ENCODE measurements at places on chromosomes 5 and 9.

DNA sequence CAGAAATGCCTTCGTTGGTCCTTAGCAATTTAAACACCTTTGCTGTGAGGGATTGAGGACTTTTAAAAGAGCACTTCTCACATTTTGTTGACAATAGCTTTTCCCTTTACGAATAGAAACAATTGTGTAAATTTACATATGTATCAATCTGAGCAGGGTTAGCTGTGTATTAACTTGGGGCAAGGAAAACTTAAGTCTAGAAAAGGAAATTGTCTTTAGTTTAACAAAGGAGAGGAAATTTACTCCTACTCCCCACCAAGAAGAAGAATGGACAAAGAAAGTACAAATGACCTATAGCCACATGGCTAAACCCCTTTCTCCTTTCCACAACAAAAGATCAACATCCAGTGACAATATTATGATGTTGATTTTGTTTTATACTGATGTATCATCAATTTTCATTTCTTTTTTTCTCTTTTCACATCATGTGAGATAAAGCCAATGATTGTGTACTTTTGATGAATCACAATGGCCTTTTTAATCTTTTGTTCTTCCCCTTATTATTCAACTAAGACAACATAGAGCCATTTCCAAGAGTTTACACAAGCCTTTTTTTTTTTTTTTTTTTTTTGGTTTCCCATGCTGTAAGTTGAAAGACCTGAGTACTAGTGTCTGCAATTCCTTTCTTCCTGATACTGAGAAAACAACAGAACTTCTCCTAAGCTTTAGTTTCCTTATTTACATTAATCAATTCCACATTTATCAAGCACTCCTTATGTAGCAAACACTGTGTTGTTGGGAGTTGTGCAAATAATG, 19.0 kb downstream of the FOXB2 start:
- no peak for DNase-seq

GRCh38 chr5:99590806-99591205, 662.0 kb upstream of the CHD1 start:
- no peak for DNase-seq

DNA sequence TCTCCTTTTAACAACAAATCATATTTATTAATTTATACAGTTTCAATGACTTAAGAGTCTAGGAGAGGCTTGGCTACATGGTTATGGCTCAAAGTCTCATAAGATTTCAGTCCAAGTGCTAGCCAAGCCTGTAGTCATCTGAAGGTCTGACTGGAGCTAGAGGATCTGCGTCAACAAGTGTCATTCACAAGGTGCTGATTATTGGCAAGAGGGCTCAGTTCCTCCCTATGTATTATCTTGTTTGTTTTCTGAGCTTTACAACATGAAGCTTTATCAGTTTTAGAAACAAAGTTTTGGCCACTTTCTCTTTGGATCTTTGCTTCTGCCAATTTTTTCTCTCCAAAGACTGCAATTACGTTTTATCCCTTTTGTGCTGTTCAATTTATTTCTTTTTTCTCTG, 94.7 kb downstream of the RICTOR start:
- no peak for DNase-seq

DNA sequence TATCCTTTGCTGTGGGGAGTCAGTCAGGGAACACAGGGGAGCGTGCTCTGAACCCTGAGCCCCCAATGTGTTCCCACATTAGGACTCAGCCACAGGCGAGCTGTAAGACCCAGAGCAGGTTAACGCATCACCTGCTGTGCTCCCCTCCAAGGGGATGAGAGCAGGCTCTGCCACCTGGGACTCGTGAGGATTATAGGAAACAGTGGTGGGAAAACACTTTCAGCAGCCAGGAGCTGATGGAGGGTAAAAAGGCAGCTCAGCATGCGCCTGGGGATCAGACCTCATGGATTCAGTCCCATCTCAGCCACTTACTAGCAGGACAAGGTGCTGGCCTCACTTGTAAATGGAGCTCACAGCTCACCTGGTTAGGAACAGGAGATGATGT, 9.2 kb downstream of the JADE2 start:
- no peak for DNase-seq

DNA sequence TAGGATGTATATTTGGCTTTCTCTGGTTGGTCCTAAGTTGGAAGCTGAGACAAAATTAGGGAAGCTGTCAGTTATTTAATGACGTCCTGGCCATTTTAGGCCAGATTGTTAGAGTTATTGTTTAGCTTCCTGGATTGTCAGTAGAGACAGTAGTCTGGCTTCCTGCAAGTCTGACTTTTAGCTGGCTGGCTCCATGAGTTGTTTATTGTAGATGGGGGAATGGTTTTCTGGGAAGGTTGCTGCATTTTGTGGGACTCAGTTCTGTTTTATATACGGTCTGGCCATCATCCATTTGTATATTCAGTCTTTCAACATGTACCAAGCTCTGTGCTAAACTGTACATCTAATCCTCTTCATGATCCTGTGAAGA, 68.3 kb downstream of the SGCD start:
- DNase-seq, result no peak

DNA sequence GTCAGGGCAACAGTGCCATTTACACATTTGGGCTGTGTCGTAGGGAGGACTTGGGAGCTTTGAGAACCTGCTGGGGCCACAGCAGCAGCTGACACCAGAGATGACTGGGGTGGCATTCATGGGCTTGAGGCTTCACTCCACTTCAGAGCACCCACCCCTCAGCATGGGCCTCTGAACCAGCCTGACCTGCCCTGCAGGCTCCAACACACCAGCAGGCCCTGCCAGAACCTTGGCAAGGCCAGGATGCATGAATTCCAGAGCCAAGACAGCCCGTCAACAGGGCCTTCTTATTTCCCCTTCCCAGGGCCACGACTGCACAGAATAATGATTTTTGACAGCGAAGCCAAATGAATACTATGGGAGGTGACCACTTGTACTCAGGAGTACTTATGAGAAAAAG, 77.0 kb downstream of the SMIM23 start:
- no peak for DNase-seq

GRCh38 chr9:108552459-108553040, 303.2 kb downstream of the ACTL7B start:
- DNase-seq, result no peak

DNA sequence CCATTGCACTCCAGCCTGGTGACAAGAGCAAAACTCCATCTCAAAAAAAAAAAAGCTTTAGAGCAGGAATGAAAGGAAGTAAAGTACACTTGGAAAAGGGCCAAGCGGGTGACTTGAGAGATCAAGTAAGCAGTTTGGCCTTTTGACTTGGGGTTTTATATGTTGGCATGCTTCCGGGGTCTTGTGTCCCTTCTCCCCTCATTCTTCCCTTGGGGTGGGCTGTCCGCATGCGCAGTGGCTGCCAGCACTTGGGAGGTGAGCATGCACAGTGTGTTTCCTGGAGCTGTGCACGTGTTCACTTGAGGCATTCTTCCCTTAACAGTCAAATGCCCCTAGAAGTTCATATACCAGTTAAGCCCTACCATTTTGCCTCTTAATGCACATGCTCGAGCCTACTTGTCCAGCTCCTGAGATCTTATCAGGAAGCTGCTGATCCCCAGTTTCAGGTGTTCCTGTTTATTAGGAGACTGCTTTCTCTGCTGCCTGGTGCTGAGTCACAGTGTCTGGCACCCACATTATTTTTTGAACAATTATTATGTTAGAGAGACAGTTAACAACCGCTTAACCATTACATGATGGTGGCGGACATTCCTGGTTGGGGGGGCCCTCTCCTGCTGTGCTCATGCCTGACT, 32.6 kb upstream of the PRRC2B start:
- peak; percentile 62 for DNase-seq

DNA sequence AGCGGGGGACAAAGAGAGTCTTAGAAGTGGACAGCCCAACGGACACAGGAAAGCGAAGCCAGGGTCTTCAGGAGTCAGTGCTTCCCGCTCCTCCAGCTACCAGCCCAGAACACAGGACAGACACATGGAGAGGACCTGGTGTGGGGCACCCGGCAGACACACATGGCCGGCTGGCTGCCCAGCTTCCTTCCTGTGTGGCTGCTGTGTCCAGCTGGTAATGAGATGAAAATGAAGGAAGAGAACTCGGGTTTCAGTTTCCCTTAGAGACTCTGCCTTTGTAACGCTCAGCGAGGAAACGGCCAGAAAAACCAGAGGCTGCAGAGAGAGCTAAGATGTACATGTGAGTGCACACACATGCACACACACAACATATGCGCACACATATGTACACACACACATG, 87.5 kb downstream of the SECISBP2 start:
- no peak for DNase-seq

- no peak for DNase-seq
Observed at GRCh38 chr5:37637165-37637845, 202.5 kb downstream of the GDNF start.

DNA sequence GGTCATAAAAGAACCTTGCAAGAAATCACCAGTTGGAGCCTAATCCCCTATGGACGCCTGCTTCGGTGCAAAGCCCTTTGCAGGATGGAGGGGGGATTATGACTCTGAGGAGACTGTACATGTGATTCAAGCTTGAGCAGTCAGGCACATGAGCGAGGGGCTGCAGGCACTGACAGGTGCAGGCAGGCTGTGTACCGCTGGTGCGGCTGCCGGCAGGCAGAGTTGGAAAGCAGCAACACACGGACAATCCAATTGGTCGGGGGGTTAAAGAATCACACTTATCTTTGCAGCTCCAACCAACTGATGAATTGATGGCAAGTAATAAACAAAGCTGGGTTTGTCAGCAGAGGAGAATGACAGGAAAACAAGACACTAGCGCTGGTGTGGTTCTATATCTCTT, 5.7 kb downstream of the WHRN start:
- DNase-seq, result no peak
